ENCODE measurements at places on chromosomes 11 and 22.

- no peak for DNase-seq
These were observed 24.8 kb downstream of the TPST2 start for GRCh38 chr22:26565181-26565580.

DNA sequence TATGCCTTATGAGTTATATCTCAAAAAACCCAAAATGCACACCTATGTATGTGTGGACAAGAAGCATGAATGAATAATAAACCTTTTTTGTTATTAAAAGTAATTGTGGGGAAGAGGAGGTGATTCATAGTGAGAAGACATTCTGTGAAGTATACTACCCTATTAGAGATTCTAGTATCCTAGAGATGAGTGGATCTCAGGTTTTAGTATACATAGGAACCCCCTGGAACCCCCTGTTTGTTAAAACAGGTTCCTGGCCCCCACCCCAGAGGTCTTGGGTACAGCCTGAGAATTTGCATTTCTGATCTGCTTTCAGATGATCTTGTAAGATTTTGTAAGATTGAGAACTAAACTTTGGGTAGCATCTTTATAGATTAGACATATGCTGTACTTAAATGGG is 17.5 kb downstream of the NUCB2 start:
- DNase-seq: no peak

DNA sequence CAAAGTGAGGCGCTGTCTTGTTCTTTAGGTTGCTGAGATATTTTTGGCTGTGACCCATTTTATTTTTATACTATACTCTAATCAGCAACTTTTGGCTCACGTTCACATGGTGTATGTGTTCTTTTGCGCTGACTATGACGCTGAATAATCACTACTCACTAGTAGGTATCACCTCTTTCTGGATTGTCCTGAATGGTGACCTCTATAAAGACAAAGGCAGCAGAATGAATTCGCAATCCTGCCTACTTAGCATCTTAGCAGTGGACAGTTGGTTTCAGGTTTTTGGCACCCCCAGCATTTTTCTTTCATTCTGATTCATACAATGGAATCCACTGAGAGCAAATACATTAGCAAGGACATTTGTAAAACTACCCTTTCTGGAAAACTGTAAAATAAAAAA is 351.3 kb downstream of the JRKL start:
- DNase-seq: no peak

GRCh38 chr11:68135161-68135560 is 14.0 kb upstream of the CHKA start:
- DNase-seq: no peak

DNA sequence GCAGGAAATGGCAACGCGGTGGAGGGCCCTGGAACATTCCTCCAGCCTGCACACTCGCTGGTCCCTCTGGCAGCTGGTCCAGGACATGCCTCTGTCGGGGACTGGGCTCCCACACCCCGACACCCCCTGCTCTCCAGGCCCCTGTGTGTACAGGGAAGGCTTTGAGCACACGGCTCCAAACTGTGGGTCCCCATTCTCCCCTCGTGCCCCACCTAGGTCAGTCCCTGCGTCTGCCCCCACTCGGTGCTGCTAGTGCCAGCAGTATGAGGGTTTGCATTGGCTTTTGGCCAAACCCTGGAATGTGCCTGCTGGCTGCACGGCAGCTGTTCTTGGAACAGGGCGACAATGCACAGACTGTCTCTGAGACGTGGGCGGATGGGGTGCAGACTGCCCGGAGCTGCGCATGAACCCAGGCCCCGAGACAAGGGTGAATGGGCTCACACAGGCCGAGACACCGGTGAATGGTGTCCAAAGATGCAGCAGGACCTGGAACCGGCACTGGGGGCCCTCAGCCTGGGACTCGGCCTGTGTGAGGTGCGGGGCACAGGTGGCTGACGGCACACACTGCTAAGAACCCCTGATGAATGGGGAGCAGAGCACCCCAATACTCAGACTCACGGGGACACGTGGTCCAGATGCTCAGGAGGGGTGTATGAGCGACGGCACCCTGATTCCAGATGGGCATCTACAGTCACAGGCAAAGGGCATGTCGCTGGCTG is 7.5 kb upstream of the SYT8 start:
- DNase-seq: no peak

DNA sequence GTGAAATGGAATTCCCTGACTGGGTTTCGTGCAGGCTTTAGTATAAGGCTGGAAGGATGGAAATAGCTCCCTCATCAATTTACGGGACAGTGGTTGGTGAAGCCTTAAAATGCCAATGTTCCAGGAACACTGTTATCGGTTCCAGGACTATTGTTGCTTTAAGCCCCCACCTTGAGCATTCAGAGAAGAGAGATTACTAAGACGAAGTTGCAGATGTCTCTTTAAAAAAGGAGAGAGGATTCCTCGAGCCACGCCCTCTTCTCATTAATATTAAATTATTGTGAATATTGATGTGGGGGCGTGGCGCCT is 195 bp upstream of the CREB3L1 start:
- peak; percentile 84 for DNase-seq

- DNase-seq: no peak
These were observed 97.5 kb downstream of the PARVA start for GRCh38 chr11:12474871-12475270.

Data from D721Med (cell line).